Skeletal muscle cell (primary cell): ENCODE measurements at places on chromosomes 2 and 18.

- DNase-seq, result no peak
These were observed 124.1 kb downstream of the MMADHC start for GRCh38 chr2:149463328-149464002.

- peak; percentile 44 for DNase-seq
These were observed 26.4 kb upstream of the TFPI start for GRCh38 chr2:187580462-187581124.

GRCh38 chr2:182291296-182291695 lies 135.5 kb downstream of the PDE1A start:
- no peak for DNase-seq

DNA sequence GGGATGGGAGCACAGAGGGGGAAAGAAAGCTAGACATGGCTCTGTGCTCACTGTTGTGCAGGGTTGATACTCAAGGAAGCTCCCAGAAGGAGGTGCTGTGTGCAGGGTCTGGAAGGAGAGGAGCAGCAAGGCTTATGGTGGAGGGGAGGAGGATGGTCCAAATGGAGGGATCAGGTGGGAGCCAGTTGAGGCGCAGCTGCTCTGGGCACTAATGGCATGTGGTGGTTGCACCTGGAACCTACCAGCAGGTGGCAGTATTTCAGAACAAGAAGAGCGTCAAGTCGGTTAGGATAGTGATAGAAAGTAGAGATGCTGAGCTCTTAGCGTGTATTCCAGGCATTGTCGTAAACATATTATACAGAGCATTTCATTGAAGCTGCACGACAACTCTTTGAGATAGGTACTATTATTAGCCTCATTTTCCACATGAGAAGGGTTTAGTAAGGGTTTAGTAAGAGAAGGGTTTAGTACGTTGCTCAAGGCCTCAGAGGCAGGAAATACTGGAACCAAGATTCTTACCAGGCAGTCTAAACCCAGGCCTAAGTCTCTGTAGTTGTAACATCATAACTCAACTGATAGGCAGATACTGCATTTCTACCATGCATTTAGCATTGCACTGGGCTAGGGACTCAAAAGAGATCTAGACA lies 223.7 kb downstream of the CYP26B1 start:
- peak; percentile 25 for DNase-seq

GRCh38 chr18:26575865-26576217 lies 27.5 kb upstream of the KCTD1 start:
- no peak for DNase-seq

DNA sequence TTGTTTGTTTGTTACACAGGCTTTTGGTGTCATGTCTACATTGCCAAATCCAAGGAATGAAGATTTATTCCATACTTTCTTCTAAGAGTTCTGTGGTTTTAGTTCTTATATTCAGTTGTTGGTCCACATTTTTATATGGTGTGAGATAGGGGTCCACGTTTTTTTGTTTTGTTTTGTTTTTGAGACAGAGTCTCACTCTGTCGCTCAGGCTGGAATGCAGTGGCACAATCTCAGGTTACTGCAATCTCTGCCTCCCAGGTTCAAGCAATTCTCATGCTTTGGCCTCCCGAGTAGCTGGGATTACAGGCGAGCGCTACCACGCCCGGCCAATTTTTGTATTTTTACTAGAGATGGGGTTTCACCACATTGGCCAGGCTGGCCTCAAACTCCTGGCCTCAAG lies 8.2 kb downstream of the RALBP1 start:
- DNase-seq, result no peak

DNA sequence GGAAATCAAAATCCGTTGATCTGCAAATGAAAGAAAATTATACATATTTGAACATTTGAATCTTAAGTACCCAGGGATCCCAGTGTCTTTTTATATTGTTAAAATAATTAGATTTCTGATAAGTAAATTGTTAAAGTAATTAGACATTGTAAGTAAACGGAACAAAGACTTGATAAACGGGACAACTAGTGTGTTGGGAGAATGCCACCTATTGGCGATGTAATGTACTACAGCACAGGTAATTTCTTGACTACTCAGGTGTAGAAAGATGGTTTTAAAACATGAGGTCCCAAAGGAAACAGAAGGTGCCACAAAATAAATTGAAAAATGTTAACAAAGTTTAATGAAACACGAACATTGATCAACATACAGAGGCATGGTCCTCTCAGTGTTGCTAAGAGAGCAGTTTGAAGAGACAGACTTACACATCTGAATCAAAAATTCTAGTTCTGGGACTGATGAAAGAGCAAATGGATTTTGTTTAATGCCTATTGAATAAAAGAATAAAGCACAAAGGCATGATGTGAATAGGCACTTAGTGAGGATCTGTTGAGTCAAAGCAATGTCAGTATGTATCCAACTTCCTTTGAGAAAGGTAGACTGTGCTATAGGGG lies 103.4 kb upstream of the RASGRP3 start:
- DNase-seq, result no peak

- no peak for DNase-seq
These were observed 763.0 kb upstream of the ACVR2A start for GRCh38 chr2:147081831-147082230.

DNA sequence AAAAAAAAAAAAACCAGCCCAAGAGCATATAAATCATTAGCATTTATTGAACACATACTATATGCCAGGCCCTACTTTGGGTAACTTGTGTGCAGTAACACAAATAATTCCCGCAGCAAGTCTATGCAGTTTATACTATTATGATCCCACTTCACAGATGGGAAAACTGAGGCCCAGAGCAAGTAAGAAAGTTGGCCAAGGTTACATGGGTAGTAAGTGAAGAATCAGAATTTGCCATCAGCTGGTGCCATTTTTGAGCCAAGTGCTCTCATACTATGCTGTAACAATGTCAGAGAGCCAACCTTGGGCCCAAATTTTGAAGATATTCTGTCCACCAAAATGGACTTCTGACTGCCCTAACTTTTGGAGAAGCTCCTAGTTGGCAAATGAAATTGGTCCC lies 13.5 kb upstream of the PSD4 start:
- no peak for DNase-seq

DNA sequence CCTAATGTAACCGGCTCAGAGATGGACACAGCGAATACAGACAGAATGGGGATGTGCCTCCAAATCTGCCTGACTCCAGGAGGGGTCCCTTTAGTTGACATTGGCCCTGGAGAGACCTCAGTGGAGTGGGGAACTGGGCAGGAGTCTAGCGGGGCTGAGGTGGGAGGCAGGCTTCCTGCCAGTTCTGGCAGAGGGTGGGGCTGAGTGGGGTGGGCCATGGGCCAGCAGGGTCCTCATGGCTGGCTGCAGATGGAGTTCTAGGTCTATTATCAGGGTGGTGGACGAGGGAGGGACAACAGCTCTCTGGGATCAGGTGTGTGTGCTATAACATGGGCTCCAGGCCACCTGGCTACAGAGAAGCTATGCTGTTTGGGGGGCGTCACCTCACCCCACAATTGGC lies 21.1 kb downstream of the PROC start:
- no peak for DNase-seq

DNA sequence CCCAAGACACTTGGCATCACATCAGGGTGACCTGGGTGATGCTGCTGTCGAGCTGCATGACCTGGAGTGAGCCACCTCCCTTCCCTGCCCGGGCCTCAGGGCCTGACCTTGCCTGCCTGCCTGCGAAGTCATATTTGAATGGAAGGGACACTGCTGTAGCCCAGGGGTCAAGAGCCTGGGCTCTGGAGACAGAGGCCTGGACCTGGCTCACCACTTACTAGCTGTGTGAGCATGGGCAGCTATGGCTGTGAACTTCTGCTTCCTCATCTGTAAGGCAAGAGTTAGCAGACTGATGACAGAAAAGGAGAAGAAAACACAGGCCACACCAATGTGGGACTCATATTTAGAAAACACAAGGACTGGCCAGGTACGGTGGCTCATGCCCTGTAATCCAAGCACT lies 118.7 kb downstream of the ZFP36L2 start:
- no peak for DNase-seq

- DNase-seq, result no peak
These were observed 46.8 kb upstream of the PXDN start for GRCh38 chr2:1791006-1791605.

GRCh38 chr2:112138159-112139032 lies at the start of gene FBLN7:
Gene FBLN7 (plus strand): TSS chr2:112138385. CDS start chr2:112138656, 271 bp downstream.
- no peak for DNase-seq

DNA sequence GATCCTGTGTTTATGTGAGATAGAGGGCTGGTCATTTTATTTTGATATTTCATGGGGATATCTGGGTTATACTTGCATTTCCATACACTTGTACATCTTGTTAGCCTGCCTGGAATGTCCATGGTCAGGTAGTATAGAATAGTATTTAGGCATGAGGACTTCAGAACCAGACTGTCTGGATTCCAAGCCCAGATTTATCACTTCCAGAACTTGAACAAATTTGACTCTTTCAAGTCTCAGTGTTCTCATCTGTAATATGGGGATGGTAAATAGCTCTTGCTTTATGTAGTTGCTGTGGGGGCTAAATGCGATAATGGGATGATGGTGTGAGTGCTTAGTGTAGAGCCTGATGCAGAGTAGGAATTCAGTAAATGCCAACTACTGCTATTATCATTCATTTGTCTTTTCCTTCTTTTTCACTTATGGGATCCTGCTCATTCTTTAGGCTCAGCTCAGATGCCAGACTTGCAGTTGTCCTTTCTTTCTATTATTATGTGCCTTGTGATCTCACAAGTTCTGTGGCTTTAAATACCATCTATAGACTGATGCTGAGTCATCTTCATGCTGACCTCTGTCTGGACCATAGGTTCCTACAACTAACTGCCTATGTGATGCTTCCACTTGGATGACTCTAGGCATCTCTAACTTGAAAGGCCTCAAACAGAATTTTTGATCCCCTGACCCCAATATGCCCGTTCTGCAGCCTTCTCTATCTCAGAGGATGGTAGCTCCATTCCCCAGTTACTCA lies 67.4 kb downstream of the POLE4 start:
- peak; percentile 22 for DNase-seq

DNA sequence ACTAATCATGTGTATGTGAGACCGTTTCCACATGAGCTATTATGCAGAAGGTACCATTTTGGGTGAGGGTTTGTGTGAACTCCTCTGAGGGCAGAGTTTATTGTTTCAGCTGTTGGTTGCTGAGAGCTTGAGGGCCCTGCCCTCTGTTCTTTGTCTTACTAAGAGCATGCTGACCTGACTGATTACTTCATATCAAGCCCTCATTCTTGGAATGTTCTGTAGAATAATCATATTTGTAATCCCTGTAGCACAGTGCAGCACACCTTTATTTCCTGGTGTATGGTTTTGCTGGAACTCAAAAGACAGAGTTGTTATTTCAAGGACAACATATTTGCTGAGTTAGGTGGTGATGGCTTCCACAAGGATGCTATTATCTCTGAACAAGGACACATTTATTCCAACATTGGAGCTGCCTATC lies 118.5 kb downstream of the GALNT3 start:
- DNase-seq, result peak; percentile 29

GRCh38 chr18:36650906-36651305 lies 177.9 kb downstream of the TPGS2 start:
- DNase-seq, result no peak

GRCh38 chr2:79235135-79235534 lies 75.6 kb upstream of the REG3A start:
- DNase-seq, result no peak

GRCh38 chr2:192953116-192953515 lies 758.4 kb upstream of the TMEFF2 start:
- DNase-seq, result no peak

- no peak for DNase-seq
These were observed 190.6 kb downstream of the RAD51AP2 start for GRCh38 chr2:17327649-17328048.

GRCh38 chr2:71926876-71927756 lies 220.5 kb downstream of the CYP26B1 start:
- DNase-seq, result no peak

GRCh38 chr2:210718503-210718902 lies 162.1 kb downstream of the CPS1 start:
- no peak for DNase-seq

- DNase-seq, result no peak
These were observed 766.8 kb upstream of the FAM98A start for GRCh38 chr2:34365932-34366331.

GRCh38 chr2:176647325-176648165 lies 378.3 kb downstream of the MTX2 start:
- DNase-seq, result no peak

DNA sequence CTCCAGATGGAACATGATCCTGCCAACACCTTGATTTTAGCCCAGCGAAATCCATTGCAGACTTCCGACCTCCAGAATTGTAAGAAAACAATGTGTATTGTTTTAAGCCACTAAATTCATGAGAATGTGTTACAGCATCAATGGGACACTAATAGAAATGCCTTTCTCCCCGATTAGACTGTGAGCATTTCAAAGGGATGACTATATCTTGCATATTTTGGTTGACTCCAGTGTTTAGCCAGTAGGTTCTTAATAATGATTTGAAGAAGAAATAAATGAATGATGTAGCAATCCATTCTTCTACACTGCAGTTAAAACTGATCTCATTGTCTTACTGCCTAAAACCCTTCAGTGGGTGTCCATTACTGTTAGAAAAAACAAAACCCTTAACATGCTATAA lies 67.4 kb upstream of the ACVR1C start:
- no peak for DNase-seq

DNA sequence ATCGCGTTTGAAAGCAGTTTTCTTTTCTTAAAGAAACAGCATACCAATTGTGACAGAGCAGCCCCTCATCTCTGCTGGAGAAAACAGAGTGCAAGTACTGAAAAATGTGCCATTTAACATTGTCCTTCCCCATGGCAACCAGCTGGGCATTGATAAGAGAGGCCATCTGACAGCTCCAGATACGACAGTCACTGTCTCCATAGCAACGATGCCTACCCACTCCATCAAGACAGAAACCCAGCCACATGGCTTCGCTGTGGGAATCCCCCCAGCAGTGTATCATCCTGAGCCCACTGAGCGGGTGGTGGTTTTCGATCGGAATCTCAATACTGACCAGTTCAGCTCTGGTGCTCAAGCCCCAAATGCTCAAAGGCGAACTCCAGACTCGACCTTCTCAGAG lies 9.5 kb downstream of the GRHL1 start:
- DNase-seq, result no peak

DNA sequence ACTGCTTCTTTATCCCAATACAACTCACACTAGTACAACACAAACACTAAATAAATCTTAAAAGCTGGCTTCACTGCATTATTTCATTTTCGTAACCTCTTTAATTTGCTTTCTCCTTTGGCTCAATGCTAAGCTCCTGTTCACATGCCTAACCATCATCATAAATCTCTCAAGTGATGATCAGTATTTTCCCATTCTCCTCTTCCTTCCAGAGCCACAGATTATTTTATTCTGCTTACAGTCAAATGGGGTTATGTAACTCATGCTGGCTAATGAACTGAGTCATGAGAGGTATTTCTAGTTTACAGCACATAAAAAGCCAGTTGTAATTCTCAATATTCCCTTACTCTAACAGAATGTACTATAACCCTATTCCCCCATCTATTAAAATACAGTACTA lies 350.4 kb upstream of the ZC3H15 start:
- DNase-seq, result peak; percentile 31

GRCh38 chr2:238941262-238941792 lies 93.4 kb downstream of the TWIST2 start:
- DNase-seq, result no peak

- DNase-seq, result no peak
These were observed 155.0 kb upstream of the KCTD1 start for GRCh38 chr18:26703170-26703930.

GRCh38 chr2:8599421-8600242 lies 82.2 kb upstream of the ID2 start:
- DNase-seq, result no peak
